Stimulated activated CD4-positive, alpha-beta T cell treated with anti-CD3 and anti-CD28 coated beads, Interleukin-1b, Interleukin-23, amount 100 ng/mL, for 1 hour (primary cell): ENCODE measurements at places on chromosomes 3 and 15.

DNA sequence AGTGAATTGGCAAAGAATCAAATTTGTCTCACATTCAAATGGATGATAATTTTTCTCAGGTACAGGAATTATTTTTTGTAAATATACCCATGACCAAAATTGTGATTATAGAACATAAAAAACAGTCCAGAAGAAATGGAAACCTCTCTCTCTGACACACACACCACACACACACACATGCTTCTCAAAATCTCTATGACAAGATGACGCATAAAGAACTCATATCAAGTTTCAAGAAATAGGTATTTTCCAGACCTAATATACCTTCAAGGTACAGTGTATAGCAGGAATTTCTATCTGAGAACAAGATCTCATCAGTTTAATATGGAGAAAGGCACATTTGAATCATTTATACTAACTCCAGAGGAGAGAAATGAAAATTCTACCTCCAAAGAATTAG lies 1069.1 kb upstream of the ALCAM start:
- no peak for DNase-seq

GRCh38 chr3:46369675-46370132 lies 1.0 kb upstream of the CCR5 start:
- DNase-seq, result no peak

GRCh38 chr3:114770874-114771273 lies 376.2 kb downstream of the ZBTB20 start:
- DNase-seq, result no peak

DNA sequence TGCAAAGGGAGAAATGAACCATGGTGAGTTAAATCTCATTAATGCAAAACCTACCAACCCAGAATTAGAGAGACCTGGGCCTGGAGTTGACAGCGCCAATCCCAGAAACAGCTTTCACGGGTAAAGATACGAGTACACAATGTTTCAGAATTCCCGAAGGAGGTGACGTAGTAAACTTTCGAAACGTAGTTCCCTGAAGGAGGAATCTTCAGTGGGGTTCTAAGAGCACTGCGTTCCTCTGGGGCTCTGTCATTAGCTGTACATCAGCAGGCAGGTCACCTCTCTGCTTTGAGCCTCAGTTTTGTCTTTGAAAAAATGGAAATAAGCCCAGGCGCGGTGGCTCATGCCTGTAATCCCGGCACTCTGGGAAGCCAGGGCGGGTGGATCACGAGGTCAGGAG lies 152.3 kb downstream of the XXYLT1 start:
- no peak for DNase-seq

DNA sequence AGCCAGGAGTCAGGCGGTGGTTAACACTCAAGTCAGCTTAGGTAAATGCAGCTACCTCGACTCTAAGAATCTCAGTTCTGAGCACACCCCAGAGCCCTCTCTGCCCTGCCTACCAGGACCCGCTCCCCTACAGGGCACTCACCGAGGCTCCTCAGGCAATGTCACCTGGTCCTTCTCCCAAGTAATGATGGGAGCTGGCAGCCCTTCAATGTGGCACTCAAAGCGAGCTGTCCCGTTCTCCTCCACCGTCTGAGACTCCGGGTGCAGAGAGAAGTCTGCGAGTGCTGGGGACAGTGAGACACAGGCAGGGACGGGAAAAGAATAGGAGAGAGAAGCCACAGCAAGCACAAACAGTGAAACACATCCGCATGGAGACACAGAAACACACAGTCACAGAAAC lies 12.7 kb downstream of the IGDCC4 start:
- DNase-seq, result no peak
